ENCODE measurements at places on chromosomes 13 and 19. TPM values are rescaled to one million over a fixed set of nuclear protein-coding genes. Genes with fewer than 3 reads are reported as not detected.

CYP2A6 gene
- total RNA-seq = 0.50 TPM

LGI4 gene
- 10.9 TPM for total RNA-seq

USP12 gene
- 20.6 TPM for total RNA-seq

PCDH17 gene
- 29.8 TPM for total RNA-seq

PRRG2 gene
- 0.79 TPM for total RNA-seq

SIGLEC10 gene
- total RNA-seq = 3.1 TPM

GGACT gene
- total RNA-seq = 6.1 TPM

PNMA8A gene
- 85.6 TPM for total RNA-seq

COX7A1 gene
- total RNA-seq = 5.8 TPM

PTH2 gene
- not detected for total RNA-seq

S1PR5 gene
- 3.8 TPM for total RNA-seq

NCCRP1 gene
- 0.11 TPM for total RNA-seq

SOHLH2 gene
- 0.40 TPM for total RNA-seq

ITGBL1 gene
- total RNA-seq = 189 TPM

FPR1 gene
- 19.4 TPM for total RNA-seq

TTYH1 gene
- 170 TPM for total RNA-seq

LGALS7B gene
- total RNA-seq = not detected

UBE2M gene
- 80.3 TPM for total RNA-seq

ZFP14 gene
- total RNA-seq = 17.5 TPM
